ENCODE measurements at places on chromosomes 16 and 17. TPM values are rescaled to one million over a fixed set of nuclear protein-coding genes. Genes with fewer than 3 reads are reported as not detected.

PROCA1 gene
- total RNA-seq: 1.7 TPM

ETV4 gene
- total RNA-seq: 0.95 TPM

TMEM92 gene
- 1.0 TPM for total RNA-seq

WSCD1 gene
- 6.8 TPM for total RNA-seq

NACA2 gene
- not detected for total RNA-seq

TP53TG3 gene
- not detected for total RNA-seq

CYB5B gene
- 114 TPM for total RNA-seq

Data from urinary bladder (tissue), 4 donors.